ENCODE measurements at places on chromosomes 6 and 20.

GRCh38 chr6:14092316-14092715 is 25.3 kb upstream of the CD83 start:
- peaks cover 12% of the 10 kb centered on the region for H3K4me1 ChIP-seq
- no peaks in the 10 kb centered on the region for H3K36me3 ChIP-seq
- no peak overlapping the region for H3K27ac ChIP-seq
- H3K27me3 ChIP-seq: peaks cover 3% of the 10 kb centered on the region
- no peak overlapping the region for H3K4me3 ChIP-seq

DNA sequence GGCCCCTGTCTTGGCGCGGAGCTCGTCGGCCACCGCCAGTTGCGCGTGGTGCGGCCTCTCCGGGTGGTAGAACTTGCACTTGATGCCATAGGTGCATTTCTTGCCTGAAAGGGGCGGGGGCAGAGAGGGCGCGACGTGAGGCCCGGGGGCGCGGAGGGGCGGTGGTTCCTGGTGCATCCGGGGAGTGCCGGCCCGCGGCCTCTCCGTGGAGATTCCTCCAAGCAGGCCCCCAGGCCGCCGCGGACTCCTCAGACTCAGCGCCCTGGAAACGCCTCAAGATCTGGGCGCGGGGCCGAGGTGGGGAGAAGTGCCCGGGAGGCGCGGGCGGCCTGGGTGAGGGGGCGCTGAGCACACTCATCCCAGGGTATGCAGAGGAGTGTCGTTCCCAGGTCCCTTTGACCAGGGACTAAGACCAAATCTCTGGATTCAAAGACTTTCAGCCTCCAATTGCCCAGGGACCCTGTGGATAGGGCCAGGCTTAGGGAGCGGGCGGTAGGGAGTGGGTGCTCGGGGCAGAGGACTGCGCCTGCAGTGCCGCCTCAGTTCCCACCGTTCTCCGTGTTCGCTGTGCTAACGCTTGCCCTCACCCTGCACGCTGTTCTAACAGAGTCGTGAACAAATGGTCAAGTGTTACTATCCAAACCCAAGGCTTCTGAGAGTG is 33.3 kb downstream of the ZC3H12D start:
- ATAC-seq: no peak
- peaks cover 92% of the 10 kb centered on the region for H3K36me3 ChIP-seq
- no peaks in the 10 kb centered on the region for H3K27me3 ChIP-seq

DNA sequence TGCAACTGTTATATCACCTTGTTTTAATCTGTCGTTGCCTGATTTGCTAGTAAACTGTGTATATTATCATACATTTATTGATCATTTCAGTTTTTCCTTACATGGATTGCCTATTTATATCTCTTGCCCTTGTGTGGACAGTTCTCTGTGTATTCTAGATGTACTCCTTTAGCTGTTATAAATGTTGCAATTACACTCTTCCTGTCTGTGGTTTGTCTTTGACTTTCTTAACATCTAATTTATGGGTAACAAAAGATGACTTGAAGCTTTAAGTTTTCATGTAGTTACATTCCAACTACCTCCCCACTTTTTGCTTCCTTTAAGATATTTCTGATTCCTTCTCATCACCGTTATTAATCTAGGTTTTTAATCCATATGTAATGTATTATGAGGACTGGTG is 22.6 kb downstream of the PLCB1 start:
- peaks cover 37% of the 10 kb centered on the region for H3K4me1 ChIP-seq
- peak overlapping the region; percentile 7 for H3K4me3 ChIP-seq
- no peaks in the 10 kb centered on the region for H3K36me3 ChIP-seq
- no peak overlapping the region for H3K27ac ChIP-seq
- ATAC-seq: no peak
- H3K27me3 ChIP-seq: no peaks in the 10 kb centered on the region

DNA sequence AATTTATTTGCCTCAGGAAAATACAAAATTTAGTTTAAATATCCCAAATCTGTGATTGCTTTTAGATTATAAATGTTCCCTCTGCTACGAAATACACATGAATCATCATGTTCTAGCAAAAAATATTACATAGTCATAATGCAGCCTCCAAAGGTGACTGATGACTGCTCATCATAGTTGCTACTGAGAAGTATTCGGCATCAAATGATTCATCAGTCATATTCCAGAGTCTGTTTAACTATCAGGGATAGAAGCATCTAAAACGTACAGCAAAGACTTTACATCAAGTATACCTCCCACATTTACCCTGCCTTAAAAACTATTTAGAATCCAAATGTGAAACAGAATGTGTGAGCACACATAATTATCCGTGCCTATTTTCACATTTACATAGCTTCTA is 626.0 kb downstream of the CDH26 start:
- H3K36me3 ChIP-seq: no peaks in the 10 kb centered on the region
- H3K4me3 ChIP-seq: no peak overlapping the region
- peaks cover 3% of the 10 kb centered on the region for H3K27me3 ChIP-seq
- H3K27ac ChIP-seq: no peak overlapping the region

GRCh38 chr6:150503586-150504339 is 95.9 kb upstream of the PLEKHG1 start:
- no peaks in the 10 kb centered on the region for H3K4me1 ChIP-seq
- H3K27me3 ChIP-seq: peaks cover 4% of the 10 kb centered on the region
- no peak overlapping the region for H3K4me3 ChIP-seq
- H3K36me3 ChIP-seq: no peaks in the 10 kb centered on the region

- H3K27ac ChIP-seq: peak overlapping the region; percentile 61
- H3K27me3 ChIP-seq: no peaks in the 10 kb centered on the region
- peaks cover 55% of the 10 kb centered on the region for H3K36me3 ChIP-seq
- no peaks in the 10 kb centered on the region for H3K4me1 ChIP-seq
Measured at GRCh38 chr6:152119831-152120230, 312.3 kb downstream of the ESR1 start.

- no peak for ATAC-seq
- no peaks in the 10 kb centered on the region for H3K4me1 ChIP-seq
- H3K36me3 ChIP-seq: no peaks in the 10 kb centered on the region
Measured at GRCh38 chr6:101125380-101125971, 244.3 kb upstream of the ASCC3 start.

DNA sequence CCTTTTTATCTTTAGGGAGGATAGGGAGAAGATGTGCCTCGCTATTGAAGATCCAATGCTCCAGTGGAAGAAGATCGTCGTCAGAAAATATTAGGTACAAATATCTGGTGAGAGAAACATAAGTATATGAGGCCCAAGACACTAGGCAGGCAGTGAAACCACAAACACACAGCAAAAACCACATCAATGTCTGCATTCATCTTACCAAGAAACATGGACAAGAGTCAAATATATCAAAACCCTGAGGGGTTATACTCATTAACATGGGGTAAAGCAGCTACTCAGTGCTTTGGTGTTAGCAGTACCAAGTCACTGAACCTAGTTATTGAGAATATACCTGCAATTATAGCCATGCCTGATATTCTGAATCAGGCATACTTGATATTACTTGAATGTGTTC is 101.4 kb upstream of the FAM184A start:
- no peak overlapping the region for H3K4me3 ChIP-seq
- H3K27ac ChIP-seq: peak overlapping the region; percentile 22
- peaks cover 8% of the 10 kb centered on the region for H3K4me1 ChIP-seq
- no peaks in the 10 kb centered on the region for H3K27me3 ChIP-seq
- ATAC-seq: peak; percentile 24
- peaks cover 61% of the 10 kb centered on the region for H3K36me3 ChIP-seq

GRCh38 chr6:34067814-34068213 is 78.1 kb downstream of the GRM4 start:
- no peaks in the 10 kb centered on the region for H3K36me3 ChIP-seq
- H3K27me3 ChIP-seq: no peaks in the 10 kb centered on the region
- no peak for ATAC-seq
- H3K4me1 ChIP-seq: no peaks in the 10 kb centered on the region

GRCh38 chr6:11320914-11321597 is 88.6 kb upstream of the NEDD9 start:
- no peak overlapping the region for H3K4me3 ChIP-seq
- no peaks in the 10 kb centered on the region for H3K27me3 ChIP-seq

DNA sequence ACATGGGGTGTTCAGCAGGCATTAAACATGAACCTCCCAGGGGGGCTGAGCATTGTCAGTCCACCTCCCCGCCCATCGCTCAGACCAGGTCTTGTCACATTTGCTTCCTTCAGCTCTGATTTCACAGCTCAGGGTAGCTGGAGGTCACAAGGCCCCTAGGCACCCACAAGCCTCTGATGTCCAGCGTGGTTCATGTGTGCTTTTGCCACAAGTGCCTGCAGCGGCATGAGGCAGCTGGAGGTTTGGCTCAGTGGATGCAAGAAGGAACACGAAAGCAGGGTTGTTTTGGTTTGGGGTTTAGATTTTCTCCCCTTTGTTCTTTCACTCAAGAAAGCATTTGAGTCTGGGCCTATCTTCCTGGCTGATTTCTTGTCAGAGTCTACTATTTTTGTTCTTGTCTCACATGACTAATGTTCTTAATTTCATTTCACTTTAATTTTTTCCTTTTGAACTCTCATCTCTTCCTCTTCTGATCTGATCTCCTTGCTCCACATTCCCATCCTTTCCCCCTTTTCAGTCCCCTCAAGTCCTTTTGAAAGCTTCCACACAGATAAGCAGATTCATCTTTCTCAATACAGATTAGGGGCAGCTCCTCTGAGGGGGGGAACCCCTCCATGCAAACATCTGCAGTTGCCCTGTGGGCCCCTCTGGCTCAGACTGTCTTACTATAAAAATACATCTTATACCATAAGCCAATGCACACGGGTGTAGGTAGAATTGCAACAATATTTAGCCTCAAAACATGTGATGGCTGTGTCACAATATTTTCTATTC is 68.1 kb upstream of the CEP85L start:
- H3K4me1 ChIP-seq: peaks cover 42% of the 10 kb centered on the region
- H3K27me3 ChIP-seq: no peaks in the 10 kb centered on the region
- H3K27ac ChIP-seq: peak overlapping the region; percentile 84
- H3K36me3 ChIP-seq: no peaks in the 10 kb centered on the region
- H3K4me3 ChIP-seq: peak overlapping the region; percentile 59

DNA sequence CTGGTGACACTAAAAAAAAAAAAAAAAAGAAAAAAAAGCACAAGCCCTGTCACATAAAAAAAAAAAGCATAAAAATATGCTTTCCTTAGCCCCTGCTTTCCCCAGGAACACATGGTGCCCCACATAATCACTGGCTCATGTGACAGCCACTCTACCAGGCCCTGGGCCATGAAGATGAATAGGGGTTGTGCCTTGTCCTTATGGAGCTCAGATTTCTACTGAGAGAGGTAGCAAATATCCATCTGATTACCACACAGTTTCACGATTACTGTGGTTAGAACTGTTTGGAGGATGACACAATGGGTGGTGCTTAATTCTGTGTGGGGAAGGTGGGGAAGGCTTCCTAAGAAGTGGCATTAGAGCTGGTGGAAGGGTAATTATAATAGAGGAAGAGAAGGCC is 9.3 kb downstream of the RAET1E start:
- H3K27ac ChIP-seq: no peak overlapping the region
- H3K27me3 ChIP-seq: peaks cover 5% of the 10 kb centered on the region
- H3K4me3 ChIP-seq: no peak overlapping the region

- no peak for ATAC-seq
- H3K4me3 ChIP-seq: peak overlapping the region; percentile 60
- peaks cover 18% of the 10 kb centered on the region for H3K27me3 ChIP-seq
- peaks cover 4% of the 10 kb centered on the region for H3K4me1 ChIP-seq
Measured at GRCh38 chr20:1186367-1186991, 1.7 kb upstream of the TMEM74B start.

GRCh38 chr6:52834481-52834880 is 6.1 kb downstream of the GSTA5 start:
- no peak overlapping the region for H3K4me3 ChIP-seq
- ATAC-seq: no peak
- no peaks in the 10 kb centered on the region for H3K36me3 ChIP-seq
- peaks cover 29% of the 10 kb centered on the region for H3K27me3 ChIP-seq

- no peak overlapping the region for H3K4me3 ChIP-seq
- H3K27me3 ChIP-seq: peaks cover 3% of the 10 kb centered on the region
- no peaks in the 10 kb centered on the region for H3K36me3 ChIP-seq
Measured at GRCh38 chr20:30491016-30491415, 766.4 kb upstream of the DEFB115 start.

DNA sequence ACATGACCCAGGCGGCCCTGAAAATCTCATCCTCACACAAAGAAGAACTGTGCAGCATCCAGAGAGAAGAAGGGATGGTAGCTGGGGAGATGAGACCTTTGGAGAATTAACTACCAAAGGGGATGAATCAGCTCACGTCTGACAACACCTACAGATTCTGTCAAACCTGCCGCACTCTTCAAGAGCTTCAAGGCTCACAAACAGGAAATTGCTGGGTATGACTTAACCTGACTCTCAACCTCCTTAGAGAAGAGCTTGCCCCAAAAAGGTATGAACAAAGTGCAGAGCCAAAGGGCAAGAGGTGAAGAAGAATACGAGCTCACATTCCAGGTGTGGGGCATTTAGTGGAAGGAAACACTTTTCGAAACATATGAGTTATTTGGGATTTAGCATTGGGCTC is 139.8 kb downstream of the BACH2 start:
- H3K27me3 ChIP-seq: no peaks in the 10 kb centered on the region
- H3K36me3 ChIP-seq: no peaks in the 10 kb centered on the region
- H3K27ac ChIP-seq: peak overlapping the region; percentile 35
- peak overlapping the region; percentile 53 for H3K4me3 ChIP-seq
- peaks cover 21% of the 10 kb centered on the region for H3K4me1 ChIP-seq
- peak; percentile 100 for ATAC-seq

GRCh38 chr6:43336382-43336781 is 27.8 kb upstream of the CRIP3 start:
- peaks cover 18% of the 10 kb centered on the region for H3K4me1 ChIP-seq
- no peak overlapping the region for H3K27ac ChIP-seq

DNA sequence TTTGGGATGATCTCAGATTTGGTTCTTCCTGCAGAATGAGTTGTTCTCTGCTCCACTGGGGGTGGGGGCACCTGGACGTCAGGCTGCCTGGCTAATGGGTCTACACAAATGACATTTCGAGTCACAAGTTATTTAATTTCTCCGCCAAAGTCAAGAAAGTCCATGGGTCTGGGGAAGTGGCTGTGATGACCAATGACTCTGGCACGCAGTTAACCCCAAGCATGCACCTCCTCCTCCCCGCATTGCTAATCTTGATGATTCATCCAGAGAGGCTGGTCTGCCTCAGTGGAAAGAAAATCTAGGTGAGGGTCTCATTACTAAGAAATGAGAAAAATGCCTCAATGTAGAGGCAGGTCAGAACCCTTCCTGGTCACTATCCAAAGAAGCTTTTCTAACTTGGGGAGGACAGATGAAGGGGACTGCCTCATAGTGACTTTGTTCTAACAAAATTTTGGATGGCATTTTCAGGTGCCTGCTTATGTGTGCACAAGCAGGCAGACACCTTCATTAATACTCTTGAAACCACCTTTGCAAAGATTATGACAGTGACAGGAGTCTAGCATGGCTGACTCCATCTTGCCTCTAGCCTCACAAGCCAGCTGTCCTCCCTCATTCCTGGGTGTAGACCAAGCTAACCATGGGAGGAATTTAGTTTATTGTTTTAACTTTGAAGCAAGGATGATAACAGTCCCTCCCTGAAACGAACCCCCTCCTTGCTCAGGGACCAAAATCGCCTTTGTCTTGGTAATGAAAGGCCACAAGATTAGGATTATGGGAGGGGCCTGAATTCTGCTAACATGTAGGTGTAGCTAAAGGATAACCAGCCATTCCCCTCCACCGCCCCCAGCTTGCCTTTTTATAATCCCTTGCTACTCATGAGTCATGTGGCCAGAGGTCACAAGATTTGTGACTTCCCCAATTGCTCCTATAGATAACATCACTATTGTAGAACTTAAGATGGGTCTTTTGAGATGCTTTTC is 98.6 kb upstream of the MRPS10 start:
- H3K4me1 ChIP-seq: peaks cover 35% of the 10 kb centered on the region
- H3K27ac ChIP-seq: peak overlapping the region; percentile 5
- ATAC-seq: peak; percentile 90
- peak overlapping the region; percentile 56 for H3K4me3 ChIP-seq

GRCh38 chr6:105867277-105867676 is 218.9 kb upstream of the PRDM1 start:
- no peaks in the 10 kb centered on the region for H3K4me1 ChIP-seq
- H3K4me3 ChIP-seq: no peak overlapping the region
- H3K27me3 ChIP-seq: peaks cover 18% of the 10 kb centered on the region
- no peaks in the 10 kb centered on the region for H3K36me3 ChIP-seq
- ATAC-seq: no peak
